ENCODE measurements at places on chromosomes 7 and 10.

GRCh38 chr7:88789480-88790064 is 6.0 kb downstream of the TEX47 start:
- no peak for DNase-seq

- peak; percentile 3 for DNase-seq
These were observed 644.4 kb downstream of the GRM8 start for GRCh38 chr7:126608339-126608776.

DNA sequence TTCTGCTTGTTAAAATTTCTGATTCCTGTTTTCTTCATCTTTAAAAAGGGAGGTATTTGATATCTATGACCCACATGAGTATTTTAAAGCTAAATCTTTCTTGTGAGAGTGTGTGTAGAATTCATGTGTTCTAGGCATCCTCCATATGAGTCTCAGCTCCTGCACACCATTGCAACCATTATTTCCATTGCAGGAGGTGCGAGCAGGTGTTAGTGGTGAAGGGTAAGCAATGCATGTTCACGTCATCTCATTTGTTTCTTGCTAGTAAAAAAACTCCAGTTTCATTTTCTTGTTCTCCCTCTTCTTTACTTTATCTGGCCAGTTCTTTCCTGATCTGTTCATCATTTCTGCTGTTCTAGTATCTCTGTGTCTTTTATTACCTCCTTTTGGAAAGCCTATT is 100.5 kb downstream of the ADRA2A start:
- no peak for DNase-seq

DNA sequence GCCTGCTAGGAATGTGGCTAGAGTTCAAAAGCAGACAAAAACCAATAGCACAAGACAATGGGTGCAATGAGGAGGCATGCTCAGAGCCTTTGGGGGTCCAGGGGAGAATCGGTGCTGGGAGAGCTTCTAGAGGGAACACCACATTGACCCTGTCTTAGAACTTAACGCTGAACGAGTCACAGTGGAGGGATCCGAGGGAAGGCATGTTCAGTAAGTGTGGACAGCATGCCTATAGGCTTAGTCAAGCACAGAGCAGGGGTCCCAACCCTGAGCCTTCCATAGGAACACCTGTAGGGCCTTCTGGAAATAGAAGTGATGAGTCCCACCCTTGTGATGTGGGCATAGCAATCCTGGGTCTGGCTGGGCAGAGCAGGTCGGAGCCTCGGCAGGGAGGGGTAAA is 148.7 kb downstream of the PKD1L1 start:
- no peak for DNase-seq

- DNase-seq = peak; percentile 26
These were observed 825 bp downstream of the RAB11FIP2 start for GRCh38 chr10:118045837-118046394.

DNA sequence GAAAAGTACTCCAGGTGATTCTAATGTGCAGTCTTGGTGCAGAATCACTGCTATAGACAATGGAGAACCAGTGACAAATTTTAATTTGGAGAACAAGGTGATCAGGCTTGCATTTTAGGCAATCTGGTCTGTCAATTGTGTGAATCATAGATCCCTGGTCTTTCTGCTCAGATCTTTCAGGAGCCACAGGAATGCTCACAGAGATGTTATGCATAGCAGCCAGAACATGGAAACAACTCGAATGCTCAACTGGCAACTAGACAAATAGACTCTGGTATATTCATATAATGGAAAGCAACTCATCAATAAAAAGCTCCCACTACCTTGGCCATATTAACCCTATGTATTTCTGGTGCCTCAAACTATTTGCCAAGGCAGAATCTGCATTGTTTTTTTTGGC is 209.1 kb downstream of the PHF14 start:
- no peak for DNase-seq

GRCh38 chr7:51260516-51260915 is 56.1 kb downstream of the COBL start:
- DNase-seq = no peak

- DNase-seq = no peak
These were observed 299.1 kb upstream of the IGFBP3 start for GRCh38 chr7:46220066-46220630.

- DNase-seq = no peak
These were observed 35.1 kb upstream of the COBL start for GRCh38 chr7:51351661-51352060.

- no peak for DNase-seq
These were observed 28.3 kb downstream of the STMP1 start for GRCh38 chr7:135690566-135690965.

- DNase-seq = peak; percentile 32
These were observed 4.4 kb downstream of the VIM start for GRCh38 chr10:17232276-17232960.

GRCh38 chr10:93071674-93072224 is 1.9 kb upstream of the CYP26A1 start:
- no peak for DNase-seq

GRCh38 chr10:119119400-119119799 is 15.5 kb downstream of the DENND10 start:
- DNase-seq = peak; percentile 6

DNA sequence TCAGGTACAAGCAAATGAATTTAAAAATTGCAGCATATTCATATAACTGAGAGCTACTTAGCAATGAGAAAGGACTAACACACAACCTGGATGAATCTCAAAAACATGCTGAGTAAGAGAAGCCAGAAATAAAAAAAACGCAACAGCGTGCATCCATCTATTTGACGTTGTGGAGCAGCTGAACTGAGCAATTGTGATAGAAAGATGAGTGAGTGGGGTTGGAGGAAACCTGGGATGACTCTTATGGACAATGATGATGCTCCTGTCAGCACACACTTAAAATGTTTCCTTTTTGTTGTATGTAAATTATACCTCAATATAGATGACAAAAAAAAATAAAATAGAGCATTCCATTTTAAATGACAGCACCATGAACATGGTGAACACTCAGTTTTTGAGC is 36.0 kb upstream of the AKR1E2 start:
- DNase-seq = no peak

- no peak for DNase-seq
These were observed 568.0 kb upstream of the GALNT17 start for GRCh38 chr7:70563960-70564359.

DNA sequence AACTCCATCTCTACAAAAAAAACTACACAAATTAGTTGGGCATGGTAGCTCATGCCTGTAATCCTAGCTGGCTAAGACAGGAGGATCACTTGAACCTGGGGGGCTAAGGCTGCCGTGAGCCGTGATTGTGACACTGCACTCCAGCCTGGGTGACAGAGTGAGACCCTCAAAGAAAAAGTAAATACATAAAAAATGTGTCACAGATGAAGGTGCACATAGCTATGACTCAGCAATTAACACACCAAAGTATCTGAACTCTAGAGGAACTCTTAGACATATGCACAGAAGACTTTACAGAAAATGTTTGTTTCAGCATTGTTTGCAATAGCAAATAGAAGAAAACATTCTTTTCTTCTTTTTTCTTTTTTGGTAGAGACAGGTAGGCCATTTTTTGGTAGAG is 8.3 kb downstream of the C10orf62 start:
- DNase-seq = no peak

GRCh38 chr10:34698979-34699378 is 116.1 kb downstream of the PARD3 start:
- no peak for DNase-seq

- DNase-seq = no peak
These were observed 85.8 kb upstream of the CUX1 start for GRCh38 chr7:101731502-101732084.

DNA sequence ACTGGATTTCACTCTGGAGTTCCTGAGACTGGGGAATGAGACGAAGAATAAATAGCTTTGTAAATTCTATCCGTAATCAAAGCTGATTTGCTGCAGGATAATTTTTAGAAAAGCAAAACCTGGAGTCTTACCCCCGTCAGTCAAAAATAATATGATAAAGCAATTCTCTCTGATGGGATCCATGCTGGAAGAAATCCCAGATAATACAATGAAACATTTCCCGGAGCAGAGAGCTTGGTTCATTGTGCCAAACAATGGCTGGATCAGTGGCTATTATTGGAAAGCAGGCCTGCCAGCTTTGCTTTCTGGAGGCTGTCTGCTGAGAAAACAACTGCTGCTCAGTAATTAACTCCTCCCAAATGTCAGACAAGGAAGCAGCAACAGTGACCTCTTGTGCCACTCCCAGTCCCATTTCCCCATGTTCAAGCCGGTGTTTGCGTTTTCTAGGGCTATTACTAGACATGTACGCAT is 609.4 kb upstream of the PCDH15 start:
- no peak for DNase-seq

Measured in MV-4-11 (cell line).